ENCODE measurements at places on chromosomes 2 and 18.

- DNase-seq = no peak
These were observed 60.0 kb downstream of the CAPN13 start for GRCh38 chr2:30747206-30747605.

GRCh38 chr2:226483745-226484619 lies 315.6 kb downstream of the IRS1 start:
- no peak for DNase-seq

DNA sequence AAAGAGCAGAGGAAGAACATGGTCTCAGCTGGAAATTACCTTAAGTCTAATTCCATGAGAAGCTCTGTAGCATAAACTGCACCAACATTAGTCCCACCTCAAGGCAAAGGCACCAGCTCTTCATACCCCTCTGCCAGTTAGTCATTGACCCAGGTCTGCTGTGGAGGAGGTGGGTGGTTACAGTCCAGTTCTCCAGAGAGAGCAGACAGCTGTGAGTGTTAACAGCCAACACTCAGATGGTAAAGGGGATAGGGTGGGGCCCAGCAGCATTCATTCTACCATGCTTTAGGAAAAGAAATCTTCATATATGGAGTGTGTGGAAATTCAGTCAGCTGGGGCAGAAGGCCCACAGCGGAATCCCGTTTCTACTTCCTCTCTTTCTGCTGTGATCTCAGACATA lies 159.7 kb upstream of the FBXO11 start:
- no peak for DNase-seq

GRCh38 chr18:39805218-39805617 lies 2149.8 kb upstream of the PIK3C3 start:
- DNase-seq = no peak

DNA sequence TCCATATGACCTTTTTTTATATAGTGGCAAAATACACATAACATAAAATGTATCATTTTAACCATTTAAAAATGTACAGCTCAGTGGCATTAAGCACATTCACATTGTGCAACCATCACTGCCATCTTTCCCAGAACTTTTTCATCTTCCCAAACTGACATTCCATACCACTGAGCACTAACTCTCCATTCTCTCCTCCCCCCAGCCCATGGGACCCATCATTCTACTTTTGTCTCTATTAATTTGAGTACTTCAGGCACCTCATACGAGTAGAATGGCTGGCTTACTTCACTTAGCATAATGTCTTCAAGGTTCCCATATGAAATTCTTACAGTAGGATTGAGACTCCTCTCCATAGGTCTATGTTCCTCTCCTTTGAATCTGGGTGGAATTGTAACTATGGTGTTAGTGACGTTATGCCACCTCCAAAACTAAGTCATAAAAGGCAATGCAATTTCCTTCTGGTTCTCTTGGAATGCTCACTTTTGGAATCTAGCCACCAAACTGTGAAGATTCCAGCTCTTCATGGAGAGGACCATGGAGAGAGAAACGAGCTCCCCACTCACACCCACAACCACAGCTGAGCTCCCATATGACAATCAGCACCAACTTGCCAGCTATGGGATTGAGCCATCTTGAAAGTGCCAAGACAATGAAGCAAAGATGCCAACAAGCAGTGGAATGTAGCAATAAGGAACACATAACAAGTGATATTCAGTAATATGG lies 9.8 kb upstream of the DNAJC27 start:
- DNase-seq = no peak

DNA sequence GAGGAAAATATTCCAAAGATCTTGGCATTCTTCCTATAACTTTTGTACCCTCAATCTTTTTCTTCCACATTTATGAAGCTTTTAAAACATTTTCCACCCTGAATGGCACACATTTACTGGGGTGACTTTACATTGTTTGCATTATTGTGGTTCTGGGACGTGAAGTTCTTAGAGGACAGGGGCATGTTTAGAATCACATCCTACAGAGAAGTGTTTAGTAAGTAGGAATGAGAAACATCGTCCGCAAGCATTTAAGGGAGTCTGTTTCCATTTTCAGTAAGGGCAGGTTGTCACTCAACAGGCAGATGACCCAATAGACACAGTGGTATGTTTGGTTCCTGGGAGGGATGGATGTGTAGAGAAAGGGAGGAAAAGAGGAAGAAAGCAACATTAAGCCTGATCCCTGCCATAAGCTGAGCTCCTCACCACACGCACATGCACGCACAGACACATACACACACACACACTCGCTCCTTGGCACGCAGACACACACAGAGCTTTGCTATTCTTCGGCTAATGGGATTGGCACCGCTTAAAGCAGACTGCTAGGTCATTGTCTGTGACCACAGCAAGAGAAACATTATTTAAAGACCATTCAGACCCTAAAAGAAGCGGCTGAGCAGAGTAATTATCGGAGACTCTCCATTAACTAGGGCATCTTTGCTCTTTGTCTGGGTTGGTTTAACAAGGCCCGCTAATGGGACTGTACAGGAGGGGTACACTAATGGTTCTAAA lies 14.2 kb upstream of the PLEKHM3 start:
- no peak for DNase-seq

DNA sequence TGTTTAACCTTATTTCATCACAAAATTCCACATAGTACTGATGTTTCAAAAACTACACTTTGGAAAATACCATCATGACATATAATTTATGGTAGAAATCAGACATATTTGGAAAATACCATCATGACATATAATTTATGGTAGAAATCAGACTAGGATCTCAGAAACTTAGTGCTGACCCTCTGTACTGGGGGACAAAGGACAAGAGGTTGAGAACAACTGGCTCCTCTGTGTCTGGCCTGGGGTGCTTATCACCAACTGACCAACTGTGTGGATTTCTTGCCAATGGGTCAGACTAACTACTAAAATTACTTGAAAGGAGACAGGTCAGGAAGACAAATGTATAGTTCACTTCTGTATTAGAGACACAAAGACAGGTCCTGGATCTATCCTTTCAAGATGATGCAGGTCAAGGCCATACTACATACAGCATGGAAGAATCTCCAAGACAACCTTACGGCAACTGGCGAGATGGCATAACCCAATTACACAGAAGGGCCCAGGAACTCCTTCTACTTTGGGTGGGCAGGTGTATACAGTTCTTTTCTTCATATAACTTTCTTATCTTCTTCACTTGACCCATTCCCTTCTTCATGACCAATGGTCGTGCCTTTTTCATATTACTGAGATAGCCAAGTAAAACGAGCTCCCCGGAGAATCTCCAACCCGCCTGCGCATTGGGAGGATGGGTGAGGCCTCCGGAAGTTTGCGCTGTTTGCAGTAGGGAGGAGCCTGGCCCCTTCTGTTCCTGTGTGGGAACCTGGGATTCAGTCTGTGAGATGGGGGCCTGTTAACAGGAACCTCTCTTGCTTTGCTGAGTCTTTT lies 290.5 kb downstream of the AGPS start:
- DNase-seq = no peak

DNA sequence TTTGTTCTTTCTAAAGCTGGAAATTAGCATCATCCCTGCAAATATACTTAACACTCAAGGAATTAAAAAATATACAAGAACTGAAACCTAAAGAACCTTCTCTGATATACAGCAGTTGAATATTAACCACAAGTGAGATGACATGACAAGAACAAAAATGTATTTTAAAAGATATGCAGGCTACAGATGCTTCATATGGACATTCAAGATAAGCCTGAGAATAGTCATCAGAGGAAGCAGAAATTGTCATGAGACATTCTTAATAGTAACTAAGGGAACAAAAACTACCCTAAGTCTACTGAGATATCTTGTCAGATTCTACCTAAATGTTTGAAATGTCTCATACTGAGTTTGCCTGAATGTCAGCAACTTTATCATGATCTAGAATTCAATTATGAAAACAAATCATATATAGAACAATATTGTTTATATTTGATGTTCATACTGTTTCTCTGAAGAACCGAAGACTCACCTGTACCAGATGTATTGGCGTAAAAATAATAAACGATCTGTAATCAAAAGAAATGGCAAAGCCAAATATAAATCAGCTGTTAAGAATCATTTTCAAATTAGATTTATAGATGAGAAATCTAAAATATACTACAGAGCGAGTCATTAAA lies 4.7 kb downstream of the NBAS start:
- no peak for DNase-seq

DNA sequence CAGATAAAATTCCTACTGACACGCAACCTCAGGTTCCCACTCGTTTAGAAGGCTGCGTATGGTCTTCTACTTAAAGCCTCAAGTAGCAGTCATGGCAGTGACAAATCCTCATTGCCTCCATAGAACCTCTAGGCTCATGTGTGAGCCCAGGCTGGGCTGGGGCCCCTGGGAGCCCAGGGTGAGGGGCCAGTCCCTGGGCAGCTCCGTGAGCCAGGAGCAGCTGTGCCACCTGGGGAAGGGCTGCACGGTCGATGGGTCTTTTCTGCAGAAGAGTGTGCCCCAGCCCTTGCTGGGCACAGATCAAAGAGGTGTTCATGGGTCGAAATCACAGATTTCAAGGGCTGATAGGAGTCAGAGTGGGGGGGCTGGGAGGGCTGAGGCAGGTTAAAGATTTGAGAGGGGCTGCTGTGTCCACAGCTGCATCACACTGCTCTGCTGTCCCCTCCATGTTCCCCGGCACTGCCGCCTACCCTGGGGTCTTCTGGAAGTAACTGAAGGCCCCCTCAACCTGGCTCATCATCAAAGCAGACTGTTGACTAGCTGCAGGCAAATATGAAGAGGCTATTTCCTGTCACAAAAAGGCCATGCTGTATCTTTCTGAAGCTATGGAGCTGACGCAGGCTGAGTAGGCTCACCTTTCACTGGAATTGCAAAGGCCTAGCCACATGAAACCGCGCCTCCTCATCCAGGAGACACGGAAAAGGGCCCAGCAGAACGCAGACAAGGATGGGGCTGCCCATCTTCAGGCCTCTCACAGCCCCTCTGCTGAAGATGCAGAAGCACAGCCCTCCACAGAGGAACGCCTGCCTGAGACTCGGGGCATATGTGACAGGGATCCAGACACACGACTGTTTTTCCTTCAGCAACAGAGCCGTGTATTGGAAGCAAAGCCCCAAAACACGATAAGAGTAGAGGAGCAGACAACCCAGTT lies 35.7 kb upstream of the ALPP start:
- DNase-seq = no peak

DNA sequence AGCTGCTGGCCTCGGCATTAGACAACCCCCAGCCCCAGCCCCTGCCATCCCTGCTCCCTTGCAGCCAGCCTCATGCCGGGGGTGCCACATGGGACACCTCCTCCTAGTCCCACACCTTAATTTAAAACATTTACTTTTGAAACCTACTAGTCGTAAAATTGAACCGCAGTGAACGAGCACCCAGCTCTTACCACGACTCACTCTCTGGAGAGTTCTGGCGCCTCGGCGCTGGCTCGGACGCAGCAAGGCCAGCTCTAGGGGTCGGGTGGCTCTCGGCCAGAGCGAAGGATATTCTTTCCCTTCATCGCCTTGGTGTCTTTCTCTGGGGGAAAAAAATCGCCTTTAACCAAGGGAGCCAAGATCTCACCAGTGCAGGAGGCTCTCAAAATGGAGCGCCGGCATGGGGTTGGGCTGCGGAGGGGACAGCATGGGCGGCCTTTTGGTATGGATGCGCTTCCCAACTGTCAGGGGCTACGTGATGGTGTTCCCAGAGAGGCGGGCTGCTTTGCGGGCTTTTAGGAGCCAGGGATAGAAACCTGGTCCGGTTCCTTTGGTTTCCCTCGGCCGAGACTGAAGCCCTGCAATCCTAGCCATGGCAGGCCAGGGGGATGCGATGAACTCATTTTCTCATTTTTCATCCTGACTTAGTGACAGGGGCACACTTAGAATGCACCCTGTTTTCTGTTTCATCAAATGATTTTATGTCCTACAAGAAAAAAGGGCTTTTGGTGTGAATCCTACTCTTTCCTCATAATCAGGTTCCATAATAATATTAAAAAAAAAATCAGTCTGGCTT lies 2.0 kb downstream of the HPCAL1 start:
- DNase-seq = peak; percentile 59

- DNase-seq = no peak
These were observed 72.7 kb downstream of the CLIP4 start for GRCh38 chr2:29187926-29188325.

DNA sequence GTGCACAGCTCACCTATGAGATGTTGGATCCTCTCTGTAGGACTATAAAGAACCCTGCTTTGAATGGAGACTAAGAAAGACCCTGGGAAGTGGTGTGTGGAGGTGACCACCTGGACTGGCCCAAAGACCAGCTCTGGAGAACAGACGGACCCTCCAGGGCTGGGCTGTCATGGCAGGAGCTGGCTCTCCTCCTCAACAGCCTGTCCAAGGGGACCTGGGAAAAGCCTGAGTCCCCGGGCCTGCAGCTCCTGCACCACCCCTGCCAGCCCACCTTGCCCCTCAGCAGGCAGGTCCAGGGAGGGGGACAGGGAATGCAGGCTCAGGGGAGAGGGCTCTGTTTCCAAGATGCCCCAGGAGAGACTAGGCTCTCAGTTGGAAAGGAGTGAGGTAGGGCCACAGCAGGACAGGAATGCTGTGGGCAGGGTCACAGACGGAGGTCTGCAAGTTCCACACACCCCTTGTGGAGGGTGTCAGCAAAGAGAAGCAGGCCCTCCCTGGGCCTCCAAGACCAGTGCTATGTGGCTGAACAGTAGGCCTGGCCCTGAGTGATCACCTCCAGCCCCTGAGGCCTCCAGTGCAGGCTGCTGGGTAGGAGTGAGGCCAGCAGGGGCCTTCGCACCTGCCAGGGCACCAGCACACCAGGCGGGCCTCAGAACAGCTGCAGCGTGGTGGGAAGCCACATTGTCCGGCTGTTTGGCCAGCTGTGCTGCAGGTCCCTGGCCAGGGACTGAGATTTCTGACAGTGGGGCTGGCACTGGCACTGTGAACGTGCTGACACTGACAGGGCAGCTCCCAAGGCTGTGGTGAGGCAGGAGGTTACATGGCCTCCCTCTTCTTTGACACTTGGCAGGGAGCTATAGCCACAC lies 86.4 kb upstream of the OTOS start:
- DNase-seq = no peak

- DNase-seq = no peak
These were observed 103.3 kb downstream of the RNF144A start for GRCh38 chr2:7020468-7020867.

DNA sequence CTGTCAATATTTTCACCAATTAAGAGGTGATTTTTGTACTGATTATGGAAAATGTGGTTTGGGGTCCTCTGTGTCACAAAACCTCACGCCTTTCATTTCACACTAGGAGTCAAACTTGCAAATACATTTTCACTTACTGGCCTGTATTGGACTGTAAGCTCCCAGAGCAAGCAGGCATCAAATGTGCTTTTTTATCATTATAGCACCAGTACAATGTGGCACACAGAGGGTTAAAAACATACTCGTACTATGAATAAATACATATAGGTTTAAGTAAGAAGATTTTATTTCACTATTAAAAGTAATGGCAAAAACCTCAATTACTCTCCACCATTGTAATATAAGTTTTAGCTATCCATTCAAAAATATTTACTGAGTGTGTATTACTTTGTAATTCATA lies 56.7 kb downstream of the ABCB11 start:
- DNase-seq = no peak

DNA sequence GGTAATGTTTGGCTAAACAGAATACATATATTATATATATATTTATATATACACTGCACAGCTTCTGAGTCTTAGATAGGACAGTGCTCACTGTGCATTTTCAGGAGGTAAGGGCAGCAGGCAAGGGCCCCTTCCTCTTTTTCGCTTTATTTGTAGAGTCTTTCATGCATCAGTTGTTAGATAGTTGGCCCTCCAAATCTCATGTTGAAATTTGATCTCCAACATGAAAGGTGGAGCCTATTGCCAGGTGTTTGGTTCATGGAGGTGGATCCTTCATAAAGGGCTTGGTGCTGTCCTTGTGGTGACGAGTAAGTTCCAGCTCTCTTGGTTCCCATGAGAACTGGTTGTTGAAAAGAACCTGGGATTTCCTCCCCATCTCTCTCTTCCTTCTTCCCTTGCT lies 48.1 kb downstream of the TSN start:
- DNase-seq = no peak

- no peak for DNase-seq
These were observed 43.7 kb upstream of the SEMA4C start for GRCh38 chr2:96913398-96914202.
